ENCODE measurements at places on chromosomes 6 and 20. TPM values are rescaled to one million over a fixed set of nuclear protein-coding genes. Genes with fewer than 3 reads are reported as not detected.
A peak's percentile ranks its signal among the peaks of the same experiment; 100 is the strongest.

GRCh38 chr6:37783856-37784584, 35.5 kb upstream of the ZFAND3 start:
- no peak for DNase-seq

GRCh38 chr6:37013516-37014491, 8.3 kb downstream of the FGD2 start:
- no peak for DNase-seq

DNA sequence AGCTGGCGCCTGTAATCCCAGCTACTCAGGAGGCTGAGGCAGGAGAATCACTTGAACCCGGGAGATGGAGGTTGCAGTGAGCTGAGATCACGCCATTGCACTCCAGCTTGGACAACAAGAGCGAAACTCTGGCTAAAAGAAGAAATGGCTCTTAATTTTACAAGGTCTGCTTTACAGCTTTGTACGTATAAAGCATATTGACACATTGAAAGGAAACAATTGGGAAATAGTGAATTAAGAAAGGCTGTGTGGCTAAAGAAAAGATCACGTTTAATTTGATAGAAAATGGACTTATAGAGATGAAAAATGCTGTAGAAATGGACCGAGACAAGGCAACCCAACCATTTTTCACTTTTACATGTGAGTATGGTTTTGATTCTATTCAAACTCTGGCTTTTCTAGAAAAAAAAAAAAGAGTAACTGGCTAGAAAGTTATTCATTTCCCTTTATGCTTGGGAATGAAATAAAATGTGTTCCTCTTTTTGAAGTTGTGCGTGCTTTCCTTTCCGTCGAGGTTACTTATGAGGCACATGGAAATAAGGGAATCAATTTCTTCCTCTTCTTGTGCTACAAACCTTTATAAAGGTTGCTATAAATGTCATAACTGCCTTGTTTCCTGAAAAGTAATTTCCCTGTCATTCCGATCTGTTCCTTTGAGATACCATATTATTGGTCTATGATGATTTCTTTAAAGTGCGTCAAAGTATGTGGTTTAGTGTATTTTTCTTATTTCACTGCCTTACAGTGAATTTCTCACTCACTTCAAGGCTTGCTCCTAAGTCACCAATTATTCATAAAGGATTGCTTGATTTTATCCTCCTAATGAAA, 29.4 kb downstream of the PFDN4 start:
- no peak for DNase-seq

- no peak for DNase-seq
Observed at GRCh38 chr20:24522452-24523330, 53.3 kb downstream of the SYNDIG1 start.

DNA sequence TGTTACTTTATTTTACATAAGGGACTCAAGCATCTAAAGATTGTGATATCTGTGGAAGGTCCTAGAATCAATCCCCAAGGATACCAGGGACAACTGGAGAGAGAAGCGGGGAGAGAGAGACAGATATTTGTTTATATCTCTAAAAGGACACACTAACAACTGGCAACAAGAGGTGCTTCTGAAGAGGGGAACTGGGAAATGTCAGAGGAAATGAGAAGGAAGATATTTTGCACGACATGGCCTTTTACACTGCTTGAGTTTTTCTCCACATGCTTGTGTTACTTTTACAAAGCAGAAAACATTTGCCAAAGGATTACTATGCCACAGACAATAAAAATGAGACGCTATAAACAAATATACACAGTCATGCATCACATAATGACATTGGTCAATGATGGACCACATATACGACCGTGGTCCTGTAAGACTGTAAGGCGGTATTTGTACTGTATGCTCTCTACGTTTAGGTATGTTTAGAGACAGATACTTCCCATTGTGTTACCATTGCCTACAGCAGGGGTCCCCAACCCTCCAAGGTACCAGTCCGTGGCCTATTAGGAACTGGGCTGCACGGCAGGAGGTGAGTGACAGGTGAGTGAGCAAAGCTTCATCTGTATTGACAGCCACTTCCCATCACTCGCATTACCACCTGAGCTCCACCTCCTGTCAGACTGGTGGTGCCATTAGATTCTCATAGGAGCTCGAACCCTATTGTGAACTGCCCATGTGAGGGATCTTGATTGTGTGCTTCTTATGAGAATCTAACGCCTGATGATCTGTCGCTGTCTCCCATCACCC, 64.6 kb upstream of the PTPN1 start:
- DNase-seq = no peak

DNA sequence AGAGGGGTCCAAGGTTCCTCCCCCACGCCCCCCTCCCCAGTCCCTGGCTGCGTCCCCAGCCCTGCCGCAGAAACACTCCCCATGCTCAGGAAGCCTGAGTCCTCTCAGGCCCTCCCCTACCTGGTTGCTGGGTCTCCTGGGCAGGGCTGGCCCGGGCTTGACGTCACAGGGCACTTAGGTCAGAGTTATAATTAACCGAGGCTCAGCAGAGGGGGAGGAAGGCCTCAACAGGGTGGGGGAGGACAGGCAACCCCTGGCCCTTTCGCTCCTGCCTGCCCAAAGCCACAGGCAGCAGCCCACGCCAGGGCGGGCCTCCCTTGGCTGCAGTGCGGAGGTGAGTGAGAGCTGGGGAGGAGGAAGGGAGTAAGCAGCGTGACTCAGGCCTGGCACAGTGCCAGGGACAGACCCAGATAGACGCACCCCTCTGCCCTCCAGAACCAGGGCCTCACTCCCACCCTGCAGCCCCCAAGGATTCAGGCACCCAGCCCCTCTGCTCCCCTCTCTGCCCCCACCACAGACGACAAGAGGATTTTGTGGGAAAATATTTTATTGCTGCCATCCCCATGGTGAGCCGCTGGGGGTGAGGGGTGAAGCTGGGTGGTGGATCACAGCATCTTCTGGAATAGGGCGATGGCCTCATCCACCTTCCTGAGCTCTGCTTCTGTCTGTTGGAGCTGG, at the start of gene VWA7:
TSS of gene VWA7 (minus strand) at position 340 of the 678 bp plus-strand sequence. CDS start 549 bp downstream, outside the sequence.
- peak; percentile 87 for DNase-seq

GRCh38 chr6:47525330-47526057, 47.9 kb downstream of the CD2AP start:
- no peak for DNase-seq

DNA sequence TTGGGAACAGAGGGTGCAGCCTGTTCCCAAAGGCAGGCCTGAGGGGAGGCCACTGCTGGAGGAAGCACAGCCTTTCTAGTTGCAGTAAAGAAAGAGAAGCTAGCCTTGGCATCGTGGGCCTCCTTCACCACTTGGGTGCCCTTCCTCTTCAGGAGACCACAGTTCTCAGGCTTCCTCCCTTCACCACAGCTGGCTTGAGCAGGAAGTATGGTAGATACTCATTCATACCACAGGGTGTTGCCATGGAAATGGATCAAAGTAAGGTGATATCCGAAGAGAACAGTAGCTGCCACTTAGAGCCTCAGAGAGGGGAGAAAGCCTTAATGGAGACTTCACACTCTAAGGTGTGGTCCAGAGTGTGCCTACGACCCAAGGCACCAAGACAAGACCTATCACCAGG, 120.4 kb upstream of the RIPOR2 start:
- DNase-seq = peak; percentile 28

DNA sequence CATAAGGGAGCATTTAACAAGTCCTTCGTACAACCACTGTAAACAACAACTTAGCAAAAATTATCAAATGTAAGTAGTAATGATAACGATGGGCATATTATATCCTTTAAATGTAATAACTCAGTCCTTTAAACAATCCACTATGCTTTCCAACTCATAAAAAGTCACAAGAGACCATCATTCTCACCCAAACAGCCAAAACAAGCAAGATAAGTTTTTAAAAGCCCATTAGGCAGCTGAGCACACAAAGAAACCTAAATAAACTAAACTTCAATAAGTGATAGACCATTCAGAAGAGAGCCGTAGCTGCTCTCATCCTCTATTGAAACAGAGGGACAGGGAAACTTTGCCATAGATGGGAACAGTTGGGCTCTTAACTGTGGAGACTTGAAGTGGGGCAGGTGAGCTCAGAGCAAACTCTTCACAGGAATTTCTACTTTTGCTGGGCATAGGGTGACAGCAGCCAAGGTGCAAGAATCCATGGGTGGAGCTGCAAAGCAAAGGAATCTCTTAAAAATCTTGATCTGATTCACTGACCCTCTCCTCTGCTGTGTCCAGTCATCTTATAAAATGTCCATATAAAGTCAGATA, 22.5 kb downstream of the RAB22A start:
- DNase-seq = no peak

GRCh38 chr6:52345311-52345710, 16.6 kb upstream of the PAQR8 start:
- no peak for DNase-seq

GRCh38 chr6:62904687-62905086, 306.6 kb upstream of the FKBP1C start:
- DNase-seq = no peak

DNA sequence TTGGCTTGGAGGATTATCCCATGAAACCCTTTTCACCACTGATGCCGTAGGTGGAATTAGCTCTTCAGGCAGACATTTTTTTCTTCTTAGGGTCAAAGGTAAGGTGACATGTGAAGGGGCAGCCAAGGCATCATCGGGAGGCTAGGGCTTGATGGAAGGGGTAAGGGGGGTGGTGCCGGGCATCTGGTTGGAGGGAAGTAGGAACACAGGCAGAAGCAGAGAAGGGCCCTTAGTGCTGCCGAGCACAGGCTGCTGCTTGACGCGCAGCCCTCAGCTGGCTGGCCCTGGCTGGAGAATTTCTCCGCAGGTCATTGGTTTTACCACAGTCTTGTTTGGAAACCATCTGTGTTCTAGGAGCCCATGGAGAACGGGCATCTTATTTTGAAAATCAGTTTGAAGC, 54.7 kb downstream of the TRAF3IP2 start:
- DNase-seq = no peak

DNA sequence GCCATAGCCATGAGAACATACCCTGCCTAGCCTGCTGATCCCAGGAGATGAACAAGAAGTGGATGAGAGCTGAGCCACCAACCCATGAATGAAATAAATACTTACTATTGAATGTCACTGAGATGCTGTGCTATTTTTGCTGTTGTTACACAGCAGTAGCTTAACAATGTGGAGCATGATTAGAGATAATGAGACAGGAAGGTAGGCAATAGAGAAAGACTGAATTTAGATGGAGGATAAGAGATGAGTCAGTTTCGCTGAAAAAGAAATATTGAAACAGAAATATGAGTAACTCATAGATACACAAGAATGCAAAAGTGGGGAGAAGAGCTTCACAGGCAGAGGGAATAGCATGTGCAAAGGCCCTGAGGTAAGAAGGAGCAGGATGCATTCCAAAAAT, 94.9 kb upstream of the TOP1 start:
- DNase-seq = no peak

DNA sequence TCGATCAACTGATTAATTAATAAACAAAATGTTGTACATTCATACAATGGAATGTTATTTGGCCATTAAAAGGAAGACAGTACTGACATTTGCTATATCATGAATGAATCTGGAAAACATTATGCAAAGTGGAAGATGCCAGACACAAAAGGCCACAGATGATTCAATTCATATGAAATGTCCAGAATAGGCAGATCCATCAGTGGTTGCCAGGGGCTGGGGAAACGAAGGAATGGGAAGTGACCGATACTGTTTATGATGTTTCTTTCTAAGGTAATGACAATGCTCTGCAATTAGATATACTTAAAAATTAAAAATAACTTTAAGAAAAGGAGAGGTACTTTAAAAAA, 37.2 kb downstream of the ELOVL5 start:
- no peak for DNase-seq

DNA sequence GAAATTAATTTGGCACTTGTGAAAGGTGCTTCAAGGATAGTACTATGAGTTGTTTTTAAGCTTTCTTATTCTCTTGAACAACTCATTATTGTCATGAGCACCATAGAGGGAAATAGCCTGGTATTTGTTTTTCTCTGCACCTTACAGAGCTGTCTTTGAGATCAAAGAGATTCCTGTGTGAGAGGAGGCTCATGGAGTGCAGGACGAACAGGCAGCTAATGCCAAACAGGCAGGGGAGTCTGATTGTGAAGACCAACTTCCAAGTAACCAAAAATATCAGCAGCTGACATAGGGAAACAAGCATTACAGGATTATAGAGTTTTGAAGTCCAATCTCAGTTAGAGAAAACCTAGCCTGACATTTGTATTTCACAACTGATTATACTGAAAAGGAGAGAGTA, 110.6 kb upstream of the TENT5A start:
- DNase-seq = no peak

DNA sequence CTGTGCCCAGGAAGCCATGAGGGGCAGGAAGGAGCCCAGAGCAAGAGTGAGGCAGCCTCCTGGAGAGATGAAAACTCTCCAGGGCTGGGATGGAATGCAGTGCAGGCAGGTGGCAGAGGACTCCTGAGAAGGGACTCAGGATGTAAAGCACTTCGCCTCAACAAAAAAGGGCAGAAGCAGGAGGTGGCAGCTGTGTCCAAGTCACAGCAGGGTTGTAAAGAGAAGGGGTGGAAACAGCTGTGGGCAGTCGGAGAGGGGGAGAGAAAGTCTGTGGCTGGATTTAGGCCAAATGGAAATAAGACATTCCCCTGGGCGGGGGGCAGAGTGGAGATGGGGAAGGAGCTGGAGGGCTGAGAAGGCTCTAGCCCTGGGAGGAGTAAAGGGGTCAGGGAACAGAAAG, 34.9 kb downstream of the CYP21A2 start:
- DNase-seq = no peak

DNA sequence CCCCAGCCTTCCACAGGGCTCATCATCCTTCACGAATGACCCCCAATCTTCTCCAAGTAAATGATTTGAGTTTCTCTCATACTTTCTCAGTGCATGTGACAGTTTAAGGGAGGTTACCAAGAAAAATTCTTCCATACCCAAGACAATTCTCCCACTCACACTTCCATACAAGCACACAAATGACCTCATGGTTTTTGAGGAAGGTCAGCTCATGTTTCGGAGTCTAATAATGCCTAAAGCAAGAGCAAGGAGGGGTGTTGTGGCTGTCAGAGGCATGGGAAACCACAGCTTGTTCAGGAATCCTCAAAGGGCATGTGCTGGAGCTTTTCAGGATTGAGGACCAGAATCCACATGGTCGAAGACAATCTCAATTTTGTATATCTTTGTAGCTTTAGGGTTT, 279.0 kb downstream of the MAFB start:
- no peak for DNase-seq

- no peak for DNase-seq
Observed at GRCh38 chr6:157364705-157365104, 16.3 kb upstream of the ZDHHC14 start.

Gene RAET1L
- not detected for total RNA-seq

Gene FOXC1
- total RNA-seq = 0.96 TPM

Gene MUCL3
- total RNA-seq = not detected

Gene CFB
- total RNA-seq = 9.0 TPM

Gene GUCA1A
- total RNA-seq = not detected

Gene CYP39A1
- total RNA-seq = 1.6 TPM

Gene SLC17A1
- not detected for total RNA-seq
